ENCODE measurements at places on chromosomes 1 and 21. TPM values are rescaled to one million over a fixed set of nuclear protein-coding genes. Genes with fewer than 3 reads are reported as not detected.

S100A14 gene
- 0.55 TPM for total RNA-seq

OR2T2 gene
- not detected for total RNA-seq

NMNAT1 gene
- total RNA-seq: 10.0 TPM

CA6 gene
- not detected for total RNA-seq

GALNT2 gene
- total RNA-seq: 39.5 TPM

EPHA2 gene
- total RNA-seq: 43.5 TPM

RGS18 gene
- total RNA-seq: 1.9 TPM

AGPAT3 gene
- 41.3 TPM for total RNA-seq

C1orf115 gene
- 19.2 TPM for total RNA-seq

KRTAP6-1 gene
- not detected for total RNA-seq

Data from right atrium auricular region (tissue), 2 donors.